ENCODE measurements at places on chromosomes 6 and 20. TPM values are rescaled to one million over a fixed set of nuclear protein-coding genes. Genes with fewer than 3 reads are reported as not detected.

The NOTCH4 gene
- total RNA-seq: 2.6 TPM

The MOCS1 gene
- total RNA-seq: 6.7 TPM

The MCHR2 gene
- not detected for total RNA-seq

The KCNK16 gene
- total RNA-seq: not detected

The DLK2 gene
- not detected for total RNA-seq

DNA sequence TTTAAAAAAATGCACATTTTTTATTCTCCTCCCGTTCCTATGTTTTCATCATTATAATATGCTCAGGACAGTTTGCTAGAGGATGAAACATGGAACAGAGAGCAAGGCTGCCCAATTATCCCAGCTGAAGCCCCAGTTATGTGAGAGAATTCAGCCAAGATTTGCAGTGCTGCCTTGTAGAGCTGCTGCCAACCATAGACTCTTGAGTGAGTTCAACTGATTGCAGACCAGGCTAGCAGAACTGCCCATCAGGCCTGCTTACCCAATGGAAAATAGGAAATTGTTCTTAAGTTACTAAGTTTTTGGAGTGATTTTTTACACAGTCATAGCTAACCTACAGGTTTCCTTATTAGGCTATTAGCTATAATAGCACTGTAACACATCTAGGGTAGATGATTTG, 128.7 kb upstream of the VGLL2 start:
- no peak for DNase-seq
- no peaks in the 10 kb centered on the region for H3K27me3 ChIP-seq
- H3K36me3 ChIP-seq: no peaks in the 10 kb centered on the region
- H3K4me3 ChIP-seq: no peak overlapping the region
- H3K4me1 ChIP-seq: no peaks in the 10 kb centered on the region

DNA sequence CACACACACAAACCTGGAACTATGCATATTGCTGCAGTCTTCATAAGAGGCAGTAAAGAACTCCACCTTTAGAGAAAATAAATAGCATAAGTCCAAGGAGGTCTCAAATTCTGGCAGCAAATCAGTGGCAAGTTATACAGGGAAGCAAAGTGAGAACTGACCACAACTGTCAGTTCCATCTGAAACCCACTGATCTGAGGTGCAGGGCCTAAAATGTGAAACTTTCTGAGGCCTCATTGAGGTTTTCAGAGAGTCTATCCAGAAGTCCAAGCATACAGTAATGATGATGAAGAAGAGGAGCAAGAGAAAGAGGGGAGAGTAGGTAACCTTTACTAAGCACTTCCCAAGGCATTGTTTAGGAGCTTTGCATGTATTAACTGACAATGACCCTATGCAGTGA, 36.3 kb downstream of the MTFR2 start:
- H3K27me3 ChIP-seq: no peaks in the 10 kb centered on the region
- H3K36me3 ChIP-seq: no peaks in the 10 kb centered on the region
- no peak overlapping the region for H3K4me3 ChIP-seq
- no peaks in the 10 kb centered on the region for H3K4me1 ChIP-seq
- DNase-seq: no peak

DNA sequence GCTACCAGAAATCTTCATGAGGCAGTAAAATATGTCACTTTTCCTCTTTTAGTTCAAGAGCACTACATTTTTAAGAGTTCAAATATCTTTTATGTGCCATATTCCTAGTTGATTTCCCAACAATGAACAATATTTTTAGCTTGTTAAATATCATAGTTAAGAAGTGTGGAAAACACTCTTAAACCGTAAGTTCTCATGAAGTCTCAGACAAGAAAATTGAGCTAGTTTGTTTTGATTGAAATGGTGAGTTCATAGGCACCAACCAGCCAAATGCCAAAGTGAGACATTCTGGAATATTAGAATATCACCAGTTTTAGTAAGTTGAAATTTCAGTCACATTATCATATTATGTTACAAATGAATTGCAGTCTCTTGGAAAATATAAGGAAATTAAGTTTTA, 277.2 kb upstream of the HSF2 start:
- H3K27ac ChIP-seq: no peak overlapping the region
- DNase-seq: no peak
- no peak overlapping the region for H3K4me3 ChIP-seq

DNA sequence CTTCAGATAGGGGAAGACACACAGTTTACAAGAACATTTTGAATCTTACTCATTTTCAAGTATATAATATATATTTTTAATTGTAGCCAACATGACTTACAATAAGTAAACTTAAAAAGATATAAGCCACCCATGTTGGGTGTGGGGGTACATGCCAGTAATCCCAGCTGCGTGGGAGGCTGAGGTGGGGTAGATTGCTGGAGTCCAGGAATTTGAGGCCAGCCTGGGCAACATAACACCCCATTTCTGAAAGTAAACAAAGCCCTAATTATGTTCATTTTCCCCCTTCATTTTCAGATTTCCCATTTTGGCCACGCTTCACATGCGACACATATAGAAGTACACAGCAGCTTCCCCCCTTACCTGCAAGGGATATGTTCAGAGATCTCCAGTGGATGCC, 30.5 kb downstream of the SERPINB6 start:
- H3K4me1 ChIP-seq: no peaks in the 10 kb centered on the region
- DNase-seq: peak; percentile 0
- H3K27me3 ChIP-seq: no peaks in the 10 kb centered on the region
- no peak overlapping the region for H3K27ac ChIP-seq

- no peaks in the 10 kb centered on the region for H3K36me3 ChIP-seq
- H3K27me3 ChIP-seq: no peaks in the 10 kb centered on the region
- no peak for DNase-seq
- no peaks in the 10 kb centered on the region for H3K4me1 ChIP-seq
- no peak overlapping the region for H3K4me3 ChIP-seq
Measured at GRCh38 chr6:38262026-38262425, 377.7 kb downstream of the BTBD9 start.

- H3K4me1 ChIP-seq: no peaks in the 10 kb centered on the region
- H3K27me3 ChIP-seq: no peaks in the 10 kb centered on the region
- H3K27ac ChIP-seq: no peak overlapping the region
- no peaks in the 10 kb centered on the region for H3K36me3 ChIP-seq
- DNase-seq: no peak
Measured at GRCh38 chr20:46343348-46343974, 35.2 kb upstream of the CDH22 start.

Measured in liver (tissue), 10 donors.